ENCODE measurements at places on chromosomes 5 and 9.

DNA sequence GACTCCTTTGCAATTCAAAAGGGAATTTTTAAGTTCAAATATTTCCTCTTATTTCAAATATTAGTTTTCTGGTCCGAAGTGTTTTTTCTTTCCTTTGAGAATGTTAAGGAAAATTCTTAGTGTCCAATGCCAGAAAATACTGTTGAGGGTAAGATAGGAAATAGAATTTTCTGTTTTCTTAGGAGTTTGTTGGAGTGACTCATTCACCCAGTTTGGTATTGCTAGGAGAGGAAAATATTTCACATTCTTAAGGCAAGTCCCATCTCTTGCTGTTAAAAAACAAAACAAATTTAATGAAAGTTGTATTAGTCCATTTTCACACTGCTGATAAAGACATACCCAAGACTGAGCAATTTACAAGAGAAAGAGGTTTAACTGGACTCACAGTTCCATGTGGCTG is 349.2 kb upstream of the ADAMTSL1 start:
- DNase-seq, result no peak

GRCh38 chr5:174503461-174504265 is 220.7 kb upstream of the MSX2 start:
- no peak for DNase-seq

DNA sequence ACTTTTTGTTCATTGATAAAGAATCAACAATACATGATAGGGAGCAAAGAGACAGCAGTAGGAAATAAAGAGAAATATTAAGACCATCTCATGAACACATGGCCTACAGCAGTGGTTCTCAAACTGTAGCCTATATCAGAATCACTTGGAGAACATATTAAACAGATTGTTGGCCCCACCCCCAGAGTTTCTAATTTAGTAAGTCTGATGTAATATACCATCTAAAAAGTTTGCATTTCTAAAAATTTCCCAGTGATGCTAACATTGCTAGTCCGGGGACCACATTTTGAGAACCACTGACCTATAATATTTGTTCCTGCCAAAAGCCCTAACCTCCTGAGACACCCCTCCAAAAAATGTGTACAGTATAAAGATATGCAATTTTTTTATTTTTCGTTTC is 306.2 kb upstream of the NREP start:
- no peak for DNase-seq

GRCh38 chr9:36258996-36259533 is 817 bp upstream of the GNE start:
- DNase-seq, result no peak

- no peak for DNase-seq
These were observed 15.0 kb upstream of the GLRX start for GRCh38 chr5:95837492-95837891.

- no peak for DNase-seq
These were observed 92.1 kb upstream of the RANBP3L start for GRCh38 chr5:36393656-36394428.

- no peak for DNase-seq
These were observed 92.7 kb downstream of the VCAN start for GRCh38 chr5:83564069-83564749.

Measured in GM04504 (cell line).